WTC11 (cell line): ENCODE measurements at places on chromosomes 16 and 17. TPM values are rescaled to one million over a fixed set of nuclear protein-coding genes. Genes with fewer than 3 reads are reported as not detected.

LRRC37A gene
- 0.69 to 0.83 TPM (median 0.78 TPM) in 3 replicates for total RNA-seq

DNA sequence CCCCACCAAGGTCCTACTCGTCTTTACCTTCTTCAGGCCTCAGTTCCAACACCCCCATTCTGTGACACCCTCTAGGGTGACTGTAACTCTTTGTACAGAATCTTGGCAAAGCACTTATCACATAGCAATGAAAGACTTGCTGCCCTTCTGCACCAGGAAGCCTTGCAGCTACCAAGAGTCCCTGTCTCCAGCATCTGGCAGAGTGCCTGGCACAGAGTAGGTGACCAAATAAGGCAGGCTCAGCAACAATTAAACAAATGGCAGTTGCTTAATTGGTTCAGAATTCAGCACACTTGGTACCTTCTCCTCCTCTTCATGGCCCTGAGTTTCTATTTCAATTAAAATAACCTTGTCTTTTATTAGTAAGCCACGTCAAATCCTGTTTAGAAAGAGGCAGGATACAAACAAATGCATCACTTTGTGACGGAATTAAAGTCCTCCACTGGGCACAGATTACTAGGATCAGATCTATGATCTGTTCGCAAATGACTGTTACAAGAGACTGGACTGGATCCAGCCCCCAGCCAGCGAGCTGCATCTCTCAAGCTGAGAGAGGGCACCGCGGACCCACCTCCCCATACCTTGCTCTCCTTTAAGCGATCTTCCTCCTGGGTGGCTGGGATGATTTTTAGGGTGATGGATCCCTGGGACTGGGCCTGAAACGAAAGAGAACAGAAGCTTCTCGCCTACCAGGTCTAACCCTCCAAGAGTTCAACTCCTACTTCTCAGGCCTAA, 9.4 kb downstream of the MPP3 start:
- H3K4me1 ChIP-seq, result no peaks in the 10 kb centered on the region
- no peaks in the 10 kb centered on the region for H3K27me3 ChIP-seq
- H3K36me3 ChIP-seq, result peaks cover 5% of the 10 kb centered on the region; the same call in 1 of the 2 replicates
- DNase-seq, result no peak

GRCh38 chr17:4387137-4387536, 20.7 kb upstream of the UBE2G1 start:
- H3K27ac ChIP-seq, result 0 out of 2 replicates have a peak overlapping the region, but pooled peaks have one; percentile 26
- no peak for DNase-seq
- H3K27me3 ChIP-seq, result no peaks in the 10 kb centered on the region
- no peak overlapping the region for H3K4me3 ChIP-seq
- H3K4me1 ChIP-seq, result peaks cover 20% of the 10 kb centered on the region

- H3K4me3 ChIP-seq, result no peak overlapping the region
- peaks cover 5% of the 10 kb centered on the region; the same call in 1 of the 2 replicates for H3K4me1 ChIP-seq
- H3K36me3 ChIP-seq, result no peaks in the 10 kb centered on the region
- H3K27ac ChIP-seq, result no peak overlapping the region
- no peak for DNase-seq
- H3K27me3 ChIP-seq, result no peaks in the 10 kb centered on the region
Observed at GRCh38 chr17:79160980-79161636, 86.5 kb downstream of the ENGASE start.

GRCh38 chr17:48121923-48122664, 14.5 kb downstream of the SNX11 start:
- no peaks in the 10 kb centered on the region for H3K4me1 ChIP-seq
- no peak for DNase-seq
- no peak overlapping the region for H3K4me3 ChIP-seq
- peaks cover 41% of the 10 kb centered on the region for H3K36me3 ChIP-seq
- no peak overlapping the region; the same call in 1 of the 2 replicates for H3K27ac ChIP-seq

MYO1C gene
- 73.6 to 83.2 TPM (median 80.3 TPM) in 3 replicates for total RNA-seq

GRCh38 chr17:17981330-17981729, 8.7 kb downstream of the DRC3 start:
- H3K27ac ChIP-seq, result no peak overlapping the region
- no peak overlapping the region for H3K4me3 ChIP-seq
- H3K36me3 ChIP-seq, result no peaks in the 10 kb centered on the region
- no peaks in the 10 kb centered on the region for H3K27me3 ChIP-seq
- no peaks in the 10 kb centered on the region for H3K4me1 ChIP-seq
- DNase-seq, result no peak

HLF gene
- 0.30 to 0.34 TPM (median 0.31 TPM) in 3 replicates for total RNA-seq

LGALS9B gene
- total RNA-seq, result not detected in 3 replicates

TAT gene
- 0.66 to 0.89 TPM (median 0.68 TPM) in 3 replicates for total RNA-seq

KRTAP2-1 gene
- total RNA-seq, result not detected in 3 replicates

DNA sequence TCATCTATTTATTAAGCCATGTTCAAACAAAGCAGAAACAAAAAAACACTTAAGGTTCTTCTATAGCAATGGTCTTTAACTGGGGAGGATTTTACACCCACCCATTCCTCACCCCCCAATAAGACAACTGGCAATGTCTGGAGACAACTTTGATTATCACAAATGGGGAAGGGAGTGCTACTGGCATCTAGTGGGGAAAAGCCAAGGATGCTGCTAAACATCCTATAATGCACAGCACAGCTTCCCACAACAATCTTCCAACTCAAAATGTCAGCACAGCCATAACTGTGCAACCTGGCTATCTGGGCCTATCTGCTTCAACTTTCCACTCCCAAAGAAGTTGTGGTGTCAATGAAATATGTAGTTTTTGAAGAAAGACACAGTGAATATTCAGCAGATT, 1044.4 kb downstream of the CDH8 start:
- no peaks in the 10 kb centered on the region for H3K36me3 ChIP-seq
- no peak overlapping the region for H3K27ac ChIP-seq
- H3K4me1 ChIP-seq, result no peaks in the 10 kb centered on the region
- no peak for DNase-seq
- H3K27me3 ChIP-seq, result no peaks in the 10 kb centered on the region
- no peak overlapping the region for H3K4me3 ChIP-seq

- no peak overlapping the region for H3K27ac ChIP-seq
- H3K4me3 ChIP-seq, result no peak overlapping the region
- no peaks in the 10 kb centered on the region for H3K27me3 ChIP-seq
- H3K36me3 ChIP-seq, result peaks cover 2% of the 10 kb centered on the region; the same call in 1 of the 2 replicates
- DNase-seq, result no peak
Observed at GRCh38 chr17:47077576-47077975, 98.5 kb upstream of the RPRML start.

DNA sequence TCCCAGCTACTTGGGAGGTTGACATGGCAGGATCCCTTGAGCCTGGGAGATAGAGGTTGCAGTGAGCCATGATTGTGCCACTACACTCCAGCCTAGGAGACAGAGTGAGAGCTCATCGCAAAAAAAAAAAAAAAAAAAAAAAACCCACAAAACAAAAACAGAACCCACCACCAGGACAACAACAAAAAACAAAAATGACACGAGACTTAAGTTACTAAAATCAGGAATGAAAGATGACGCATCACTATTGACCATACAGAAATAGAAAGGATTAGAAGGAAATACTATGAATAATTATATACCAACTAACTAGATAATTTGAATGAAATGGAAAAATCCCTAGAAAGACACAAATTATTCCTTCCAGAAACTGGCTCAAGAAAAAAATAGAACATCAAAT, 432.4 kb upstream of the PMFBP1 start:
- DNase-seq, result no peak
- peaks cover 5% of the 10 kb centered on the region; the same call in 1 of the 2 replicates for H3K36me3 ChIP-seq
- H3K27me3 ChIP-seq, result no peaks in the 10 kb centered on the region
- H3K27ac ChIP-seq, result peak overlapping the region; percentile 76
- H3K4me1 ChIP-seq, result peaks cover 18% of the 10 kb centered on the region
- H3K4me3 ChIP-seq, result no peak overlapping the region

- H3K27me3 ChIP-seq, result no peaks in the 10 kb centered on the region
- H3K4me1 ChIP-seq, result peaks cover 5% of the 10 kb centered on the region; the same call in 1 of the 2 replicates
- peak overlapping the region; percentile 53; the same call in 1 of the 2 replicates for H3K27ac ChIP-seq
- no peaks in the 10 kb centered on the region for H3K36me3 ChIP-seq
- DNase-seq, result no peak
Observed at GRCh38 chr17:79159471-79159870, 84.8 kb downstream of the ENGASE start.

- peak overlapping the region; percentile 79 for H3K27ac ChIP-seq
- peaks cover 24% of the 10 kb centered on the region for H3K36me3 ChIP-seq
- H3K4me1 ChIP-seq, result peaks cover 67% of the 10 kb centered on the region
- no peaks in the 10 kb centered on the region for H3K27me3 ChIP-seq
Observed at GRCh38 chr17:20225162-20226115, 216.3 kb downstream of the SPECC1 start.

GRCh38 chr16:5633845-5634440, 536.3 kb upstream of the EEF2KMT start:
- no peak overlapping the region for H3K27ac ChIP-seq
- H3K4me3 ChIP-seq, result no peak overlapping the region
- peaks cover 74% of the 10 kb centered on the region for H3K36me3 ChIP-seq
- no peaks in the 10 kb centered on the region for H3K4me1 ChIP-seq

GRCh38 chr16:58651965-58652348, 22.3 kb upstream of the CNOT1 start:
- H3K27ac ChIP-seq, result no peak overlapping the region
- DNase-seq, result no peak
- peaks cover 17% of the 10 kb centered on the region for H3K27me3 ChIP-seq
- no peak overlapping the region for H3K4me3 ChIP-seq
- peaks cover 12% of the 10 kb centered on the region for H3K4me1 ChIP-seq

ASPHD1 gene
- 17.6 to 26.9 TPM (median 20.2 TPM) in 3 replicates for total RNA-seq

- H3K27me3 ChIP-seq, result peaks cover 39% of the 10 kb centered on the region
- peak overlapping the region; percentile 87 for H3K4me3 ChIP-seq
- peak; percentile 91 for DNase-seq
- H3K4me1 ChIP-seq, result peaks cover 33% of the 10 kb centered on the region
Observed at GRCh38 chr17:7445619-7445968, 733 bp downstream of the CHRNB1 start.

GRCh38 chr16:68644715-68645493, at the start of gene CDH3:
Gene CDH3, plus strand, starts transcription at chr16:68645310. Its CDS starts 70 bp downstream, at chr16:68645380.
- H3K27me3 ChIP-seq, result peaks cover 25% of the 10 kb centered on the region
- H3K27ac ChIP-seq, result peak within 1 kb of the TSS; percentile 96
- peaks cover 48% of the 10 kb centered on the region for H3K4me1 ChIP-seq
- H3K4me3 ChIP-seq, result peak within 1 kb of the TSS; percentile 89
- DNase-seq, result peak; percentile 94

- DNase-seq, result peak; percentile 80
- no peaks in the 10 kb centered on the region for H3K36me3 ChIP-seq
- peak overlapping the region; percentile 85 for H3K4me3 ChIP-seq
- H3K4me1 ChIP-seq, result peaks cover 32% of the 10 kb centered on the region
Observed at GRCh38 chr16:49856672-49857330, 889 bp upstream of the ZNF423 start.

HS3ST2 gene
- total RNA-seq, result 0.32 to 0.61 TPM (median 0.37 TPM) in 3 replicates

- no peak overlapping the region for H3K27ac ChIP-seq
- no peaks in the 10 kb centered on the region for H3K27me3 ChIP-seq
- H3K4me3 ChIP-seq, result no peak overlapping the region
- DNase-seq, result no peak
Observed at GRCh38 chr16:53600126-53600525, 97.1 kb upstream of the AKTIP start.

GRCh38 chr16:49491771-49492761, 118.5 kb downstream of the C16orf78 start:
- peak overlapping the region; percentile 49; the same call in 1 of the 2 replicates for H3K4me3 ChIP-seq
- 0 out of 2 replicates have a peak overlapping the region, but pooled peaks have one; percentile 32 for H3K27ac ChIP-seq
- DNase-seq, result peak; percentile 82
- H3K27me3 ChIP-seq, result no peaks in the 10 kb centered on the region
- no peaks in the 10 kb centered on the region; the same call in 1 of the 2 replicates for H3K36me3 ChIP-seq

DNA sequence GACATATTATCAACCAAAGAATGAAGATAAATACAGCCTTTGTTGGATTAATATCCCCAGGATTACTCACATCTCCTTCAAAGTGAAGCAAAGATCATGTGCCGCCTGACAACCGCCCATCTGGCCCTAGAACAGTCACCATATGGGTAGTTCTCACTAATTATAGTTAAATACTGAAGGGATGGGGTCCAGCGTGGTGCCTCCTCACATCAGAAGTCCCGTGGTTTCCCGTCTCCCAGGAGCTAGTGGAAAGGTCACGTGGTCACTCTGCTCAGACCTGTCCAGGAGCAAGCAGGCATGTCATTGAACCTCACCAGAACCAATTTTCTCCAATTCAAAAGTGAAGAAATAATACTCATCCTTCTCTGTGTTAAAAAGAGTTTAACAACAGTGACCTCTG, 434.5 kb downstream of the SHISA9 start:
- no peak overlapping the region for H3K4me3 ChIP-seq

CCDC78 gene
- total RNA-seq, result 19.4 to 20.8 TPM (median 20.2 TPM) in 3 replicates

DNA sequence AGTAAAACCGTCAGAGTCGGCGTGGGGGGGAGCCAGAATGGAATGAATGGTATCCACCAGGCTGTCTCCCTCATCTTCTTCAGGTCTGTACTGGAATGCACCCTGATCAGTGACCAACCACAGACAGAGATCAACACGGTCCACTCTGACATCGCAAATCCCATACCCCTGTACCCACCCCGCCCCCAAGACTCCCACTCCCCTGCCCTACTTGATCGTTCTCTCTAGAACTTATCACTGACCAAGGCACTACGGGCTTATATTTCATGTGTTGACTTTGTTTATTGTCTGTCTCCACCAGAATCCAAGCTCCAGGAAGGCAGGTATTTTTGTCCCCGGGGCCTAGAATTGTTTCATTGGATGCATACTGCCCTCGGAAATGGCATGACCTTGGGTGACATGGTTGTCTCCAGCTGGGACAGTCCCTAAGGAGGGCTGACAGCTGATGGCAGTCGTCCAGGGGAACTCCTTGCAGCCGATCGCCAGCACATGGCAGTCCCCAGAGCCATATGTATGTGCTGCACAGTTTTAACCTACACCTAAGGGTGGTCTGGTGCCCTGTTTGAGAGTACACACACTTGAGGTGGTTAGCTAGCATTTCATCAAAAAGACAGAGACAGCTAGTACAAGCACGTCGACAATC, 526 bp upstream of the MFSD6L start:
- H3K4me1 ChIP-seq, result peaks cover 27% of the 10 kb centered on the region
- H3K27me3 ChIP-seq, result peaks cover 4% of the 10 kb centered on the region; the same call in 1 of the 2 replicates
- no peak for DNase-seq
- peak overlapping the region; percentile 54 for H3K4me3 ChIP-seq
- H3K27ac ChIP-seq, result no peak overlapping the region

DNA sequence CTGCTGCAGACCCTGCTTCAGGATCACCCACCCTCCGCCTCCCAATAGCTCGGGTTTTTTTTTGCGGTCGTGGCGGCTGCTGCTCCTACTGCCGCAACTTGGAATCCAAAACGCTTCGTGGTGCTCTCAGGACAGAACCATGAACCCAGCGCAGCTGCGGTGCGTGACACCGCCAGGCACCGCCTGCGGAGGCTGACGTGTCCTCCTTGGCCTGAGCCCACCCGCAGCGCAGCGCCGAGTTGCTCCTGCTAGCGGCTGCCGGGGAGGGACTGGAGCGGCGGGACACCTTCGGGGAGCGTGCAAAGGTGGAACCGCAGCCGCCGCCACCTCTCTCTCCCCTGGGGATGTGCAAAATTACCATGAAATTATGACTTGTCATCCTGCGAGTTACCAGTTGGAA, 1893.0 kb downstream of the TP53TG3F start:
- H3K27me3 ChIP-seq, result peaks cover 3% of the 10 kb centered on the region; the same call in 1 of the 2 replicates
- no peaks in the 10 kb centered on the region for H3K4me1 ChIP-seq
- H3K4me3 ChIP-seq, result no peak overlapping the region
- no peak for DNase-seq
